ENCODE measurements at places on chromosomes 2 and 18. TPM values are rescaled to one million over a fixed set of nuclear protein-coding genes. Genes with fewer than 3 reads are reported as not detected.

Gene MFSD2B
- total RNA-seq: 0.20 TPM

Gene DPP10
- not detected for total RNA-seq

Gene NEURL3
- 1.0 TPM for total RNA-seq

Gene ZNF519
- total RNA-seq: 9.1 TPM

DNA sequence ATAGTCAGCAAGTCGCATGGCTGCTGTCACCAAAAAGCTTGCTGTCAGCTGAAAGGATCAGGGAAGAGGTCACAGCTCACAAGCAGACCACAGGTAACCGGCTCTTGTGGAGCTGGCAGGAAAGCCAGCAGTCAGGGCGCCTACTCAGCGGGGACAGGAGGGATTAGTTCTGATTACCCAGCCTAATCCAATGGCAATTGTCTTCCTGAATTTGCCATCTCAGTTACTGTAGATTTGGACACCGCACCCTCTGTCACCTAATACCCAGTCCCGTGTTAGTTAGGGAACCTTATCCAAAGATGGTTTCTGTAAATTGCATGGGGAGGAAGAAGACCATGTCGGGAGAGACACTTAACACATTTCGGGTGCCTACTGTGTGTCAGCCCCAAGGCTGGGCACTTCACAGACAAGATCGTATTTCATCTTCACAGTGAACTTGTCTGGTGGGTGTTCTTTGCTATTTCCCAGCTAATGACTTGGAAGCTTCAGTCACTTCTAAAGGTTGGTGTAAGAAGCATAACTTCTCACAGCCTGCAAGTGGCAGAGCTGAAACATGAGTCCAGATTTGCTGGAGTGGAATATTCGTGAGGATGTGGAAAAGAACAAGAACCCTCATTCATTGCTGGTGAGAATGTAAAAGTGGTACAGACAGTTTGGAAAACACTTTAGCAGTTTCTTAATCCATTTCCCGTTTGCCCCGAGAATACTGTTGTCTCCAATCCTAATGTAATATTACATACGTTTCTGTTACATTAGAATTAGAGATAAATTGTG, 9.9 kb downstream of the ALPK2 start:
- no peak for DNase-seq

GRCh38 chr2:138103156-138103555, 138.9 kb downstream of the HNMT start:
- no peak for DNase-seq

DNA sequence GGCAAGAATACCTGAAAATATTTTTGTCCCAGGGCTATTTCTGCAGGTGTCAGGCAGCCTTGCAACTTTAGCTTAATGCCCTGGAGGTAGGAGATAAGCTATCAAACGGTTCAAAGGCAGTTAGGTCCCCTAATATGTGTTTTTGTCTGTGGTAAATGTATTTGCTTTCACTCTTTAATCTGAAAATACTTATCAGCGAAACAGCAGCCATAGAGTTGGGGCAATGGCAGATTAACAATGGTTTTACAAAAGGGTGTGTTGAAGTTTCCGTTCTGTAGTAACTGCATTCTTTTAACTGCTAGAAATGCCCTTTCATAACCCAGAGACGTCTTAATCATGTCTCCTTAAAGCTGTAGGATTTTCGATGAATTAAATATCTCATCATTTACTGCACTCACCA, 265.0 kb upstream of the TRIB2 start:
- DNase-seq: no peak

- DNase-seq: no peak
These were observed 115.8 kb upstream of the SIX3 start for GRCh38 chr2:44825702-44826101.

GRCh38 chr18:12306752-12307700, 1.0 kb upstream of the TUBB6 start:
- no peak for DNase-seq

- DNase-seq: no peak
These were observed 14.3 kb upstream of the ST8SIA5 start for GRCh38 chr18:46771141-46771540.

GRCh38 chr2:230153390-230153976, 66.3 kb downstream of the SP110 start:
- DNase-seq: no peak

- DNase-seq: no peak
These were observed 453.8 kb downstream of the CDH2 start for GRCh38 chr18:27723168-27723567.

DNA sequence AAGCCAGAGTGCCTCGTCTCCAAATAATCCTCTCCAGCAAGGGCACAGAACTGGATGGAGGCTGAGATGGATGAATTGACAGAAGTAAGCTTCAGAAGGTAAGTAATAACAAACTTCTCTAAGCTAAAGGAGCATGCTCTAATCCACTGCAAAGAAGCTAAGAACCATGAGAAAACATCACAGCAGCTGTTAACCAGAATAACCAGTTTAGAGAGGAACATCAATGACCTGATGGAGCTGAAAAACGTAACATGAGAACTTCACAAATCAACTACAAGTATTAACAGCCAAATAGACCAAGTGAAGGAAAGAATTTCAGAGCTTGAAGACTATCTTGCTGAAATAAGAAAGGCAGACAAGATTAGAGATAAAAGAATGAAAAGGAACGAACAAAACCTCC, 32.3 kb downstream of the WDPCP start:
- DNase-seq: no peak

DNA sequence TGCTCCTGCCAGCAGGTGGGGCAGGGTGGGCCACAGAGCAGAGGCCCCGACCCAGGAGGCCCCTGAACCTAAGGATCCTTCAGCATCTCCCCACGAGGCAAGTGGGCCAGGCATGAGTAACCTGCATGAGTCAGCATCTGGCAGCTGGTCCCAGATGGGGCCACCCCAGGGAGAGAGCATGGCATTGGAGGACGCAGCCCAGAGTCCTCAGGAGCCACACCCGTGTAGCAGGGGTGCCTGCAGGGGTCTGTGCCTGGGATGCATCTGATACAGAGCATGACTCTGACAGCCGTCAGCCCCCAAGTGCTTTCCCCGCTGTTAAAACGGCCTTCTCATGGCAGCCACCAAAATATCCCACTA, 185.6 kb upstream of the SALL3 start:
- DNase-seq: no peak

- peak; percentile 21 for DNase-seq
These were observed 80.6 kb upstream of the DOCK10 start for GRCh38 chr2:225122583-225123486.

GRCh38 chr18:26999797-27000196, 134.3 kb upstream of the AQP4 start:
- DNase-seq: no peak

DNA sequence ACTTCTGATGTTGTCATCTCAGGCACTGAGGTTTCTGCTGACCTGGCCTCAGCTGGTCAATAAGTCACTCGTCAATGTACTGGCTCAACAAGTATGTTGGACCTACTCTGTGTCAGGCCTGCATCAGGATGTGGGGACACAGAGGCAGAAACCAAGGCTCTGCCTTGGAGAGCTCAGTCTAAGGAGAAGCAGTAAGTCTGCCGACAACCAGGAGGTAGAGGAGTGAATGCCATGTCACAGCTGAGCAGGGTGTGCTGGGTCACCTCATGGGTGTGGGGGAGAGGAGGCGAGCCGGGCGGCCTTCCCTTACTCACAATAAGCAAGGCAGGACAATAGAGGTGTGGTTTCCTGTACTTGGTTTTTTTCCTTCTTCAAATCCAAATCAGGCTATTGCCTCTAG, 75.8 kb downstream of the COLEC12 start:
- no peak for DNase-seq

DNA sequence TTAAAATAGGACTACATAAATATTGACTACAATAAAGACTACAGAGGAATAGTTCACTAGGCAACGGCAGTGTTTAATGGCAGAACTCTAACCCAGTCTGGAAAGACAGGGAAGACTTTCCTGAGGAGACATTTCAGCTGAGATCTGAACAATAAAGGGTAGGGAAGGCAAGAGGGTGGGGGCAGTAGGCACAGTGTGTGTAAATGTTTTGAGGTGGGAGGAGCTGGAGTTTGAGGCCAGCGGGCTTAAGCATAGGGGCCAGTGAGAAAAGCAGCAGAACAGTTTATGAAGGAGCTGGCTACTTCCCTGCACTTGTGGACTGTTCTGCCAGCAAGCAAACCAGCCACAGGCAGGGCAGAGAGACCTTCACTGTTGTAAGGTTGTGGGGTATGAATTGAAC, 76.6 kb upstream of the UGP2 start:
- DNase-seq: no peak

GRCh38 chr2:238786379-238786778, 61.5 kb upstream of the TWIST2 start:
- no peak for DNase-seq

GRCh38 chr2:174738841-174739240, 25.4 kb downstream of the CHRNA1 start:
- no peak for DNase-seq

All from activated CD4-positive, alpha-beta memory T cell treated with anti-CD3 and anti-CD28 coated beads, Interleukin-2, amount 10 ng/mL, durations not matched to agents 7 days and 5 days (primary cell).